Bone marrow (tissue), 2 donors: ENCODE measurements at places on chromosomes 6 and 20.

GRCh38 chr6:87654875-87655454 lies 47.1 kb downstream of the AKIRIN2 start:
- DNase-seq: no peak

DNA sequence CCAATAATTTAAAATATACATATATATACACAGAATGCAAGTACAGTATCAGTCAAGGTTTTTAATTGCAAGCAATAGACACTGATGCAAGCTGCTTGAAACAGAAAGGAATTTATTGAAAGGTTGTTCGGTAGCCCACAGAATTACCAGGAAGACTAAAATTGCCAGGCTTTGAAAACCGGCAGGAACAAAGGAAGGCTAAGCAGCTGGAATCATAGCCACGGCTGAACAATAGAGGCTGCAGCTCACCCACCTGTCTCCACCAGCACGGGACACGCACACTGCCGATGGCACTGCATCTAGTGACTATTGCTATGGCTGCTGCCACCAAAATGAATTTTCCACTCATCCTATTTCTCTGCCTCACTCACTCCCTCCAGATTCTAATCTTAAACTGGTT lies 22.0 kb upstream of the L3MBTL3 start:
- DNase-seq: no peak

DNA sequence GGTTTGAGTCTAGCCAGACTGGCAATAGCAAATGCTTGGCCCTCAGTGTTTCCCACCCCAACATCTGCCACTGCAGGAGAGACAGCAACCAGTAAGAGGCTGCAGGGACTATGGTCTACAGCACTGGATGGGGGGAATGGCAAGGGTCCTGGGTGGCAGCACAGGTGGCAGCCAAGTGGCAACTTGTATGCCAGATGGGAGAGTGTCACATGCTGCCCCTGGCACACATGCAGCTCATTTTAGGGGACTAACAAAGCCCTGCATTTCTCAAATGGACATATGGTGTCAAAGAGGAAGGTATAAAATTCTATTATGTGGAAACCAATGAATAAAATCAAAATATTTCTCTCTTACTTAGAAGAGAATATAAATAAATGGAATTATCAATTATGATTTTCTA lies 298.7 kb upstream of the MARCKS start:
- DNase-seq: no peak

DNA sequence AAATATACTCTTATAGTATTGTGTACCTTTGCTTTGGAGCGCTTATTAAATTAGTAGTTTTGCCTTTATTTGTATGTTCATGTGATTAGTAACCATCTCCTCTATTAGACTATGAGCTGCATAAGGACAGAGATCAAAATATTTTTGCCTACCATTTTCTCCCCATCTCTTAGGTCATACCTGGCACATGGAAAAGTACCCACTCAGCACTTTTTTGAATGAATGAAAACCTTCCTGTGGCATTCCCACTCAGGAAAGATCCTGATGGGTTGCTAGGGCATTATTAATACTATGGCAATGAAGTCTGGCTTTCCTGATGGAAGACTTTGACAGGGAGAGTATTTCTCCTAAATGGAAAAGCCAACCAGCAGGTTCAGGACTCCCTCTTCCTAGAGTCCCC lies 20.3 kb upstream of the CHD6 start:
- DNase-seq: no peak

DNA sequence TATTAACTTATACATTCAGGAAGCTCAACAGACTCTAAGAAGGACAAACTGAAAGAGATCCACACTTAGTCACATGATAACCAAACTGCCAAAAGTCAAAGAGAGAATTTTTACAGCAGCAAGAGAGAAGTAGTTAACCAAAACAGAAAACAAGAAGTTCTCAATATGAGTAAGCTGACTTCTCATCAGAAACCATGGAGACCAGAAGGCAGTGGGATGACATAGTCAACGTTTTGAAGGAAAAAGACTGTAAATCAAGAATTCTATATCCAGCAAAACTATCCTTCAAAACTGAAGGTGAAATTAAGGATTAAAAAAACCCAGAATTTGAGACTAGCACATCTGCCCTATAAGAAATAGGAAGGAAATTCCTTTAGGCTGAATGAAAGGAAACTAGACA lies 60.4 kb downstream of the COL19A1 start:
- DNase-seq: no peak

GRCh38 chr20:42441196-42441863 lies 748.4 kb downstream of the PTPRT start:
- DNase-seq: no peak

DNA sequence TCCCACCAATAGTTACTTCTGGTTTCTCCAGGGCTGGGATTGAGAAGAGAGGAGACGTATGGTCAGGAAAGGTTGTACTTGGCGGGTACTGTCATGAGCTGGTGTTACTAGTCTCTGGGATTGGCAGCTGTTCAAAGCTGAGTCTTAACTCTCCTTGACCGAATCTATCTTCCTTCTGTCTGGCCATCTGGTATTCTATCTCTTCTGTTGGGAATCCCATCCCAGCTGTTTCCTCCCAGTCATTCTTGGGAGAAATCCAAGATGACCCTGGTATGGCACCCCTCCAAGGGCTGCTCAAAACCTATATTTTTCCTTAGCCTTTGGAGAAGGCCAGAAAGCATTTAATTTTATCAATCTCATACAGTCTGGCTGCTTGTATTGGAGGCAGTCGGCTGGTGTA lies 287.0 kb upstream of the CHD6 start:
- DNase-seq: no peak

DNA sequence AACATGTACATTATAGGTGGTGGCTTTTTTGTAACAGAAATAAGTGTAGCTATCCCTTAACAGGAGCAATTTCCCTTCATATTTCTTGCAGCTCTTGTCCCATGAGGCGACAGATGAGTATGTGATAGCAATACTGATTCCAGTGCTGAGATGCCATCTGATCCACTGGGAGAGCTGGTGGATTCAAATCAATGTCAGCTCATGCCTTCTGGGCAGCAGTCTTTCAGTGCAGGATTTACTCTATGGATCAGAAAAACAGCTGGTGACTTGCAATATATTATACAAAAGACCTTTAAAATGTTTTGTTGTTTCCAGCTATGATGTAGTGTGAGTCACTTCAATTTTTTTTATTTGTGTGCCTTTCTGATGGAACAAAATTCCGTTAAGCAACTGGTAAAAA lies 259.9 kb upstream of the SASH1 start:
- no peak for DNase-seq

- DNase-seq: no peak
These were observed 386.6 kb upstream of the FLRT3 start for GRCh38 chr20:14724036-14724435.

- no peak for DNase-seq
These were observed 26.5 kb upstream of the ANGPT4 start for GRCh38 chr20:942611-943010.

DNA sequence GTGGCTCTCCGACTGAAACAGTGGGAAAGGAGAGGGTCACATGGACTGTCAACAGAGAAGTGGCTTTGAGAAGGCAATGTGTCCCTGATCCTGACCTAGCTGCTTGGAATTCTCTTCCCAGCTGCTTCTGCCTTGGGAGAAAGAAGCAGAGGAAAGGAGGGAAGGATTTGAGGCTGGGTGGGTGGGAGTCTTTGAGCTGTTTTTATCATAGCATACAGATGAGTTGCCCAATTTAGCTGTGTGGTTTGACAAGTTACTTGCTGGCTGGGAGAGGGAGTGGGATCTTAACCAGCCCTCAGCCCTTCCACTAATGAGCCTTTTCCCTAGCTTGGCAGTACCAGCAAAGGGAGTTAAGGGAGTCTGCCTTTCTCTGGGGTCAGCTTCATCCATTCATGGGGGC lies 51.1 kb upstream of the MYL9 start:
- DNase-seq: no peak

GRCh38 chr6:157651731-157652490 lies 171.1 kb upstream of the SNX9 start:
- DNase-seq: no peak

DNA sequence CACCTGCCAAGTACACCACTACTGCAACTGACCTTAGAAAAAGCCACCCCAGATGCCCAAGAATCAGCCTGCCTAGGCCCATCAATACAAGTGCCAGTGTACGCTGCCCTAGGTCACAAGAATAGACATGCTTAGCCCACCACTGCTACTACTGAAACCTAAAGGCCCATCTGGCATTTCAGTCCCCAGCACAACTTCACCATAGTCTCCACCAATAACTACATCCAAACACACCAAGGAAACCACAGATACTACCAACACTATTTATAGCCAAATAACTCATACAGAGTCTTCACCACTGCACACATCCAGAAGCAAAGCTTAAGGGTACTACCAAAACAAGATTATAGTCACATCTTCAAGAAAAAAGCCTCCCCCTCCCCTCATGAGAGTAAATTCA lies 28.2 kb downstream of the TREML4 start:
- DNase-seq: no peak

GRCh38 chr6:80605165-80605989 lies 498.9 kb downstream of the BCKDHB start:
- DNase-seq: peak; percentile 5

DNA sequence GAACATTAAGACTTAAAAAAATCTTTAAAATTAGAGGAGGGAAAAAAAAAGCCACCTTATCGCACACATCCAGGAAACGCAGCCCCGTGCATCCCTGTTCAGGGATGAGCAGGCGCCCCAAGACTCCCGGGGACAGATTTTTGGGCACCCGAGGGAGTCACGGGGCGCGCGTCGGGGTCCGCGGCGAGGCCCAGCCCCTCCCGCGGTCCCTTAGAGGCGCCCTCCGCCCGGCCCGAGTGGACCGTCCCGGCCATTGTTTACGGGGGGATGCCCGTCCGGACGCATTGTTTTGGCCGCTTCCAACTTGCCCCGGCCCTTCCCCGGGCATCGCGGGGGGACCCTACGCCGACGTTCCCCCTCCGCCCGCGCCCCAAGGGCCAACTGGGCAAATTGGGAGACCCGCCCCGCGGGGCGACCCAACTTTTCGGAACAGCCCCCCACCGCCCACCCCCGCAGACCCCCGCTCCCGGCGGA lies 610 bp downstream of the ZNF217 start:
- DNase-seq: no peak

DNA sequence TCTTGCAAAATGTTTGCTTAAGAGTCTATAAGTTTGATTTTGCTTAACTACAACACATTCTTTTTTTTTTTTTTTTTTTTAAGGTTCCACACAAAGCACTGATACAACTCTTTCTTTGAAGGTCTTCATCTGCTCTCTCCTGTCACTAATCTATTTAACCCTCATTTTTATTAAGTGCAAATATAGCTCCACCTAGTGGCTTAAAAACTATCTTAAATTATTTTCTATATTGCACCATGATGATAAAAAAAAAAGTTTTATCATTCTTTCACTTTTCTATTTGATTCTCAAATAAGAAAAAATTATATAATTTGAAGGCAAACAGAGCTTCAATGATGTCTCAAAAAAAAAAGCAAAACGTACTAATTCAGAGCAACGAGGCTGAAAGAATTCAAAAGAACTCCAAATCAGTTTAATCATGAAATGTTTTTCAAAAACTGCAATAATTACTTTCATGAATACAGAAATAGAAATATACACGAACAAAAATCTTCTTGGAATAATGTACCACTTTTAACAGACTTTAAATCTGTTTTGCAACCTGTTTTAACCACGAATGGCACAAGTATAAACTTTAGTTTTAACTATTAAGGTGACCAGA lies 12.8 kb downstream of the ESF1 start:
- no peak for DNase-seq
